ENCODE measurements at places on chromosomes 5 and 9. TPM values are rescaled to one million over a fixed set of nuclear protein-coding genes. Genes with fewer than 3 reads are reported as not detected.

GRCh38 chr5:9091896-9092662 lies 453.8 kb downstream of the SEMA5A start:
- DNase-seq, result no peak

DNA sequence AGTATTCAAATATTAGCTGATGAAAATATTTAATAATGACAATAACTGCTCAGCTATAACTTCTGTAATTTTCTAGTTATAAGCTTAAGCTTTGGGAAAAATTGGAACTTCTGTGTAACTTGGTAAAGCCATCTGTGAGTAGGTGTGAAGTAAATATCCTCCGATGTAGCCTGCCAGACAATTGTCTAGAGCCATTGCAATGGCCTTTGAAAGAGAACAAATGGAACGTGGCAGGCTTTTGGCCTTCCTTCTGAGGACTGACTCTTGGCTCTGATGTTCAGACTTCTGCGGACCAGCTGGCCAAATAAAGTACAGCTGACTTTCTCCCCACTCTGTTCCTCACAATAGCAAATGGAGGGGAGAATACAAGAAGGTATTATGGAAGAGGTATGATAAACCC lies 203.4 kb upstream of the NMUR2 start:
- DNase-seq, result no peak

The HSPA4 gene
- total RNA-seq, result 340 TPM

GRCh38 chr5:149551227-149552037 lies at the start of gene CSNK1A1:
Gene CSNK1A1 (minus strand): TSS chr5:149551439. CDS start chr5:149550964, 475 bp downstream.
- DNase-seq, result peak; percentile 99

The PCDH12 gene
- 0.12 TPM for total RNA-seq

- no peak for DNase-seq
Observed at GRCh38 chr9:13614060-13614459, 334.6 kb upstream of the MPDZ start.

GRCh38 chr9:81898851-81899250 lies 29.4 kb upstream of the SPATA31D4 start:
- no peak for DNase-seq
